Central memory CD8-positive, alpha-beta T cell (primary cell): ENCODE measurements at places on chromosomes 1 and 21.

DNA sequence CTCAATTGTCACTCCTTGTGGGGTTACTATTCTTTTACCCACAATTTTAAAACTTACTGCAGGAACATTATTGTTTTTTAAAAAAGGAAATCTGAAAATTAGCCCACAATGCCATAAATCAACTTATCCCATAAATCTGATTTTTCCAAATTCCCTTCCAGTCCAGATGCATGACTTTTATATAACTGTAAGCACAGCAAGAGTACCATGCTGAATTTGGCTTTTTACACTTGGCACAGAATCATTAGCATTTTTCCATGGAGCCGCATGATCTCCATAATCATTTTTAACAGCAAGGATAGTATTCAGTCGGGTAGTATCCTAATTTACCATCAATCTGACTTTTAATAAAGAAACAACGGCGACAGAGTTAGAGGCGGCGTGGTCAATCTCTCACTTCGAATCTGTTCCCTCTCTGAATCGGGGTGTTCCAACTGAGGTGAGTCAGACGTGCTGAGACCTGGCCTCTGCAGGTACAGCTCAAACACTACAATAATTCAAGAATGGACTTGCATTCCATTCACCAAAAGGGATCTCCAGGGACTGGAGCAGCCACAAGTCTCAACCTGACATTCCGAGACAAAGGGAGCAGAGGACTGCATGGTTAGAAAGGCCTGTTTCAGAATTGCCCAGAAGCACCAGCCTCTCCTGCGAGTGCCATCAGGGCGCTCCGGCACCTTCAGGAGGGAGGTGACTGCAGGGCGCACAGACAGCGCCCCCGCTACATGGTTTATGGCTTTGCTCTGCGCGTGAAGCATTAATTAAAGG is 48.9 kb downstream of the SLC66A1 start:
- DNase-seq: no peak

DNA sequence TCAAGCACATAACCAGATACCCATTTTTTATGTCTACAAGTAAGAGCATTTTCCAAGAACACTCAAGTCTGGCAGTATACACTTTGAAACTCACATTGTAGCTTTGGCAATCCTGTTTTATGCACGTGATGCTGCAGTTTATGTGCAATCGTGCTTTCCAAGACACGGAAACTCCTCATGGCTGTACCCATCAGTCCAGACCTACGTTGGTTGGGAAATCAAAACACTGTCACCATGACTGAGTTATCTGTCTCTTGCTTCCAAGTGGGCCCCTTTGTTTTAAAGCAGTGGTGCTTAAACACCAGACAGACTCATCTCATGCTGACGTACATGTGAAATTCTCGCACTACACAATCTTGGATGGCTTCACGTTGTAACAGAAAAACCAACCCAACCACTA is 192.8 kb downstream of the LTN1 start:
- no peak for DNase-seq

GRCh38 chr21:45461806-45462341 is 56.9 kb downstream of the COL18A1 start:
- no peak for DNase-seq

DNA sequence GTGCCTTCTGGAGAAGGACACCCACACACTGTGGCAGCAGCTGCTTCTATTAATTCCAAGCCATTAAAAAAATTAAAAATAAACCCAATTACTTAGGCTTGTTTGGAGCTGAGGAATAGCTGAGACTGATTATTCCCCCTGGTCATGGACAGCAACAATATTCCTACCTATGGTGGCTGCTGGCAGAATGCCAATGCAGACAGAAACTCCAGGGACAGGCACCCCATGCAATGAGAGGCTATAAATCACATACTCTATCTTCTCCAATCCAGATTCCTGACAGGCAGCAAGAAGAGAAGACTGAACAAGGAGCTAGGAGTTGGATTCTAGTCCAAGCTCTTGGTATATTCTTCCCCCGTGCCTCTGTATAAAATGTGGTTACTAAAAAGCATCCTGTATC is 275.4 kb upstream of the BEND5 start:
- DNase-seq: no peak

GRCh38 chr1:161196521-161197451 is 2.1 kb downstream of the ADAMTS4 start:
- DNase-seq: no peak

- no peak for DNase-seq
Measured at GRCh38 chr1:60963167-60963940, 119.0 kb upstream of the NFIA start.

- DNase-seq: no peak
Measured at GRCh38 chr21:28127175-28127785, 865.4 kb downstream of the LTN1 start.

GRCh38 chr1:41319807-41320711 is 41.2 kb upstream of the FOXO6 start:
- DNase-seq: no peak

- no peak for DNase-seq
Measured at GRCh38 chr1:63908016-63908415, 134.2 kb downstream of the ROR1 start.

GRCh38 chr1:175133673-175134435 is 58.7 kb downstream of the KIAA0040 start:
- no peak for DNase-seq

GRCh38 chr1:24318615-24319311 is 394 bp upstream of the GRHL3 start:
- no peak for DNase-seq

GRCh38 chr1:79501153-79501552 is 494.6 kb upstream of the ADGRL4 start:
- DNase-seq: no peak

DNA sequence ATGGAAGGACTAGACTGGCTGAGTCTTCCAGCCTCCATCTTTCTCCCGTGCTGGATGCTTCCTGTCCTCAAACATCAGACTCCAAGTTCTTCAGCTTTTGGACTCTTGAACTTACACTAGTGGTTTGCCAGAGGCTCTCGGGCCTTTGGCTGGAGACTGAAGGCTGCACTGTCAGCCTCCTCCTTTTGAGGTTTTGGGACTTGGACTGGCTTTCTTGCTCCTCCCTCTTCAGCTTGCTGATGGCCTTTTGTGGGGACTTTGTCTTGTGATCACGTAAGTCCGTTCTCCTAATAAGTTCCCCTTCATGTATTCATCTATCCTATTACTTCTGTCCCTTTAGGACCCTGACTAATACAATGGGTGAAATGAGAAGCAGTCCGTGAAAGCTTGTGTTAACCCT is 196.4 kb downstream of the KAZN start:
- no peak for DNase-seq

GRCh38 chr1:202590975-202591411 is 119.3 kb downstream of the SYT2 start:
- DNase-seq: no peak

- DNase-seq: no peak
Measured at GRCh38 chr1:244231572-244232315, 180.7 kb downstream of the ZBTB18 start.
